ENCODE measurements at places on chromosomes 16 and 17. TPM values are rescaled to one million over a fixed set of nuclear protein-coding genes. Genes with fewer than 3 reads are reported as not detected.

DNA sequence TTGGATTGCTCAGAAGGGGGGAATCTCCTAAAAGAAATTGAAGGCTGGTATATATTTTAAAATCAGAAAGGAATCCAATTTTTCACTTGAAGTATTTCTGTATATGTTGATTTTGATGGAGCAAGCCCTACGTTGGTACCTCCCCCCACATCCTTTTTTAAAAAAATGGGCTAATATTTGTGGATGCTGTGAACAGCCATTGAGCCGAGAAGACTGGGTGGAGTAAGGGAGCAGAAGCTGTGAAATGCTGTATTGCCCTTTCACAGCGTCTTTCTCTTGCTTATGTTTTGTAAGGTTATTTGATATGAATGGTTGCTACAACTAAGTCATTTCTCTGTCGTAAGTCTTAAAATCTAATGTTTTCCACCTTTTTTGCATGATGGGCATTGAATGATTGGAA is 2.3 kb downstream of the PAFAH1B1 start:
- no peak for DNase-seq

GRCh38 chr16:31676731-31677130 is 149.0 kb downstream of the AHSP start:
- no peak for DNase-seq

DNA sequence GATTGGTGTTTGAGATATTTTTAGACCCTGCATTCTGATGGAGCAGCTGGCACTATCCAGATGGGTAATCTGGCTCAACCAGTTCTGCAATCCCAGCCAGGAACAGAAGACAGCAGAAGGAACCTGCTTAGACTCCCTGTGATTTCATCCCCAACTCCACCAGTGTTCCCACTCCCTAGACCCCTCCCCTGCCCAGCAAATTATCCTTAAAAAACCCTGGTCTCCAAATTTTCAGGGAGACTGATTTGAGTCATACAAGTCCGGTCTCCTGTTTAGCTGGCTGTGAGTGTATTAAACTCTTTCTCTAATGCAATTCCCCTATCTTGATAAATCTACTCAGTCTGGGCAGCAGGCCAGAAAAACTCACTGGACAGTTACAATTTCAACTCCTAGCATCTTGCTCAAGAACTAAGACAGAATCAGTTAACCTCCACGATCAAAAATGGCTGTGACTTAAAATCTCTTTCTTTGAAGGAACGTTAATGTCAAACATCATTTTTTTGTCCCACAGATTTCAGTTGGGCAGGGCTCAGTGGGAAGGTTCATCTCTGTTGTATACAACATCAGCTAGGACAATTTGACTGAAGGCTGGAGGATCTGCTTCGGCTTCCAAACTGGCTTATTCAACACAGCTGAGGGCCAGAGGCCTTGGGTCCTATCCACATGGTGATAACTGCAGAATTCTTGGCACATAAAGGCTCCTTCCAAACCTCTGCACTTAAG is 4.9 kb upstream of the RBL2 start:
- no peak for DNase-seq

GRCh38 chr17:77727037-77727615 is 231.4 kb upstream of the TNRC6C start:
- no peak for DNase-seq

DNA sequence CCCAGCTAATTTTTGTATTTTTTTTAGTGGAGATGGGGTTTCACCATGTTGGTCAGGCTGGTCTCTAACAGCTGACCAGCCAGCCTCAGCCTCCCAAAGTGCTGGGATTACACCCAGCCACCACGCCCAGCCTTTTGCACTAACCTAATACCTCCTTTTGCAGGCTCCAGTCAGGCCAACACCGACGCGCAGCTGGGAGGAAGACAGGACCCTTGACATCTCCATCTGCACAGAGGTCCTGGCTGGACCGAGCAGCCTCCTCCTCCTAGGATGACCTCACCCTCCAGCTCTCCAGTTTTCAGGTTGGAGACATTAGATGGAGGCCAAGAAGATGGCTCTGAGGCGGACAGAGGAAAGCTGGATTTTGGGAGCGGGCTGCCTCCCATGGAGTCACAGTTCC is 2.0 kb downstream of the TRPV2 start:
- DNase-seq: no peak

- DNase-seq: peak; percentile 42
These were observed 181.2 kb upstream of the AXIN2 start for GRCh38 chr17:65742403-65743307.

The OR1A2 gene
- total RNA-seq: not detected

DNA sequence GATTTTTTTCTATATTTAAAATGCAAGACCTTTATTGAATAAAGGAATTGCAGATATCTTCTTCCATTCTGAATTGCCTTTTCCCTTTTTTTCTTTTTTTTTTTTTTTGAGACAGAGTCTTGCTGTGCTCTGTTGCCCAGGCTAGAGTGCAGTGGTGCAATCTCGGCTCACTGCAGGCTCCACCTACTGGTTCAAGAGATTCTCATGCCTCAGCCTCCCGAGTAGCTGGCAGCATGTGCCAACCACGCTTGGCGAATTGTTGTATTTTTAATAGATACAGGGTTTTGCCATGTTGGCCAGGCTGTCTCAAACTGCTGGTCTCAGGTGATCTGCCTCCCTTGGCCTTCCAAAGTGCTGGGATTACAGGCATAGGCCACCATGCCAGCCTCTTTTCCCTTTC is 151.5 kb downstream of the CEP112 start:
- DNase-seq: no peak

GRCh38 chr17:74631468-74632450 is 8.2 kb upstream of the CD300E start:
- no peak for DNase-seq
